Adrenal gland (tissue), 19 donors: ENCODE measurements at places on chromosomes 12 and 14. TPM values are rescaled to one million over a fixed set of nuclear protein-coding genes. Genes with fewer than 3 reads are reported as not detected.

SERPINA4 gene
- 0.31 TPM for total RNA-seq

KRT84 gene
- total RNA-seq: not detected

IPO8 gene
- 31.8 TPM for total RNA-seq

TAS2R7 gene
- total RNA-seq: not detected

DEPDC4 gene
- total RNA-seq: 1.5 TPM

EFCAB11 gene
- 8.8 TPM for total RNA-seq

RDH16 gene
- 0.43 TPM for total RNA-seq

PMEL gene
- 2.1 TPM for total RNA-seq

BCDIN3D gene
- 4.3 TPM for total RNA-seq

CD163 gene
- total RNA-seq: 57.4 TPM

GRCh38 chr12:54350743-54351142 is 13.5 kb downstream of the GPR84 start:
- no peak overlapping the region for H3K4me3 ChIP-seq
- H3K36me3 ChIP-seq: no peaks in the 10 kb centered on the region
- no peak overlapping the region for H3K27ac ChIP-seq
- no peaks in the 10 kb centered on the region for H3K27me3 ChIP-seq

- H3K4me3 ChIP-seq: no peak overlapping the region
- no peaks in the 10 kb centered on the region for H3K36me3 ChIP-seq
- DNase-seq: no peak
- H3K27me3 ChIP-seq: no peaks in the 10 kb centered on the region
Measured at GRCh38 chr12:86367137-86367536, 110.9 kb upstream of the MGAT4C start.

DNA sequence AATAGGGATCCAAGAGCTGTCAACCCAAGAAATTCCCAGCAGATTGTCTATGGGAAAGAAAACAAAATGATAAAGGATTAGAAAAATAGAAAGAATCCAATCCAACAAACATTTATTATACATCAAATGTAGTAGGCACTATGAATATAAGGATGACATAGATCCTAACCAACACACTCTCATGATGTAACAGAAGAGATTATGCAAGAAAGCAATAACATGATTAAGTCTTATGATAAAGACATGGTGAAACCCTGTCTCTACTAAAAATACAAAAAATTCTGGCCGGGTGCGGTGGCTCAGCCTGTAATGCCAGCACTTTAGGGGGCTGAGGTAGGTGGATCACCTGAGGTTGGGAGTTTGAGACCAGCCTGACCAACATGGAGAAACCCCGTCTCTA is 2.7 kb downstream of the MED6 start:
- no peaks in the 10 kb centered on the region for H3K27me3 ChIP-seq
- DNase-seq: no peak
- H3K27ac ChIP-seq: no peak overlapping the region
- peaks cover 37% of the 10 kb centered on the region for H3K36me3 ChIP-seq
- no peak overlapping the region for H3K4me3 ChIP-seq

DNA sequence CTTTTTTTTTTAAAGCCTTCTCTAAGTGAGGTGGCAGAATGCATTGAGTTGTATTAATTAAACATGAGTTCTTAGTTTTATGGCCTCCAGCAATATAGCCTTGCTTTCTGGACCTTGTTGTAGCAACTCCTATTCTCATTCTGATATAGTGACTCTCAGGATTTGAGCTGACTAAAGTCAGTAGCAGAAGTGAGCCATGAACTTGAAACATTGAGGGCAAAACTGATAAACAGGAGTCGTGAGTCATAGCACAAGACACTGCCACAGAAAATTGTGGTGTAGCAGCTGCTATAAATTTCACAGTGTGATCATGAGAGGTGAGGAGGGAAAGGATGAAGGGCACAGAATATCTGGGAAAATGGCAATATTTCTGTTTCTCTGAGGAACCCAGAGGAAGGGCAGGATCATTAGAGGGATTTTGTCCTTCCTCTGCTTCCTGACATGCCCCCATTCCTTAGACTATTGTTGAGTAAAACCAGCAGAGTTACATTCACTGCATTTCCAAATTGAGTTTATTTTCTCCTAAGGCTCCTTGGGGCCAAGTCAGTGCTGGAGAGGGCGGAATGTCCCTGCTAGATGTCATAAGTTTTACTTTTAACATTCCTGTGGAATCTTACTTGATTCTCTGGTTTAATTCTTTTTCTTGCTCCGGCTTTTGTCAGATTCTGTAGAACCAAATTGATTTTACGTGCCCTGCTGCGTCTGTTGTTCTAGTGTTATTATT is 7.5 kb downstream of the KLRG1 start:
- peak; percentile 54 for DNase-seq
- peak overlapping the region; percentile 21 for H3K27ac ChIP-seq
- H3K4me1 ChIP-seq: peaks cover 5% of the 10 kb centered on the region
- H3K27me3 ChIP-seq: no peaks in the 10 kb centered on the region

DNA sequence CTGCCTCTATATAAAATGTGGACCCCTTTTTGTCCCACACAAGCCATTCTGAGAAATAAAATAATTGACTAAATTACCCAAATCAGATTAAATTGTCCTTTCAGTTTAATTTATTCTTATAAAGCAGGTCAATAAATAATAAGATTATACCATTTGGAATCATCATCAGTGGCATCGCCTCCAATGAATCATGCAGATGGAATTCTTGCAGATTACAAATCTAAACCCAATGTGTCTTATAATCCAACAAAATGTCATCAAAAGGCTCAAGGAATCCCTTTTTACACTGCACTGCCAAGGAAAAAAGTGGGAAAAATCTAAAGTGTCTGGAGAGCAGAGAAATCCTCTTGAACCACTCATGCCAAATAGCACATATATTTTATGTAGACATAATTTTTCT is 138.2 kb upstream of the TSPAN8 start:
- DNase-seq: no peak
- H3K4me1 ChIP-seq: no peaks in the 10 kb centered on the region
- H3K27ac ChIP-seq: no peak overlapping the region
- no peaks in the 10 kb centered on the region for H3K36me3 ChIP-seq
- H3K27me3 ChIP-seq: no peaks in the 10 kb centered on the region

DNA sequence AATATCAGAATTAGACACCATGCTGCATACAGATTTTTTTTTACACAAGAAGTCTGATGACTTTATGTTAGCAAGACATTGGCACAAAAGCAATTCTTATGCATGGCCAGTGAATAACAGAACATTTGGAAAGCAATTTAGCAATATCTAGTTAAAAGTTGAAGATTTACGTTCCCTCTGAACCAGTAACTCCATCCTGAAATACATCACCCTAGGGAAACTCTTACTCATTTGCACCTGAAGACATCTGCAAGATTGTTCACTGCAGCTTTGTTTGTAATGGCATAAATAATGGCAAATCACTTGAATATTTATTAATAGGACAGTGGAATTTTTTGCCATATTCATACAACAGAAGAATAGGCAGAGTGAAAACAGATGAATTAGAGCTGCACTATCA is 670.0 kb upstream of the NOVA1 start:
- no peaks in the 10 kb centered on the region for H3K36me3 ChIP-seq
- DNase-seq: no peak
- no peaks in the 10 kb centered on the region for H3K4me1 ChIP-seq

- no peak overlapping the region for H3K27ac ChIP-seq
- DNase-seq: peak; percentile 6
- peaks cover 4% of the 10 kb centered on the region for H3K4me1 ChIP-seq
Measured at GRCh38 chr12:130716969-130717366, 869 bp upstream of the RIMBP2 start.

DNA sequence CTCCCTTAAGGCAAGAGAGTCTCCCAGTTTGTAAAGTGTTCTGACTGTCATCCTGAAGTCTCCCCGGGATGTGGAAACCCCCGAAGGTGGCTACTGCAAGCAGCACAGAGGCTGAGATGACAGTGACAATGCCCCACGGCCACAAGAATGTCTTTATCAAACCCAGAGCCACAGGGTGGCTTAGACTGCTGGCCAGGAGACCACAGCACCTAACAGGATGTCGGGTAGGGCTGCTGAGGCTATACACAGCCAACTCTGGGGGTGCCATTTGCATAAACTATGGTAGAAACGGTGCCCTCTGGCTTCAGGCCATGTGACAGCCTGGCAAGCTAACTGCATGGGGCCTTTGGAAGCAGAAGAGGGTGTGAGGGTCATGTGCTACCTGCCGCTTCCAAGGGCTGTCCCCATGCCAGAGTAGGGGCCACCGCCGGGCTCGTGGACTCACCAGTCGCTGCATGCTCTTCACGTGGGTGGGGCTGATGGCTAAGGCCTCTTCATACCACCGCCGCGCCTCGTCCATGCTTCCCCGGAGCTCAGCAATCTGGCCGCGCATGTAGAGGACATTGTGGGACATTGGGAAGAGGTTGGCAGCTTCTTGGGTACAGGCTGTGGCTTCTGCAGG is 180.9 kb downstream of the CALM1 start:
- no peak overlapping the region for H3K4me3 ChIP-seq
- no peaks in the 10 kb centered on the region for H3K27me3 ChIP-seq
- H3K27ac ChIP-seq: no peak overlapping the region
- H3K4me1 ChIP-seq: no peaks in the 10 kb centered on the region
- no peak for DNase-seq
- no peaks in the 10 kb centered on the region for H3K36me3 ChIP-seq

- H3K4me3 ChIP-seq: no peak overlapping the region
- H3K36me3 ChIP-seq: no peaks in the 10 kb centered on the region
- H3K27ac ChIP-seq: no peak overlapping the region
- DNase-seq: no peak
Measured at GRCh38 chr14:96676166-96676565, 121.0 kb upstream of the VRK1 start.

GRCh38 chr12:97127061-97127460 is 220.0 kb downstream of the NEDD1 start:
- H3K4me3 ChIP-seq: no peak overlapping the region
- H3K27me3 ChIP-seq: no peaks in the 10 kb centered on the region
- no peaks in the 10 kb centered on the region for H3K4me1 ChIP-seq
- no peak overlapping the region for H3K27ac ChIP-seq
- no peaks in the 10 kb centered on the region for H3K36me3 ChIP-seq

DNA sequence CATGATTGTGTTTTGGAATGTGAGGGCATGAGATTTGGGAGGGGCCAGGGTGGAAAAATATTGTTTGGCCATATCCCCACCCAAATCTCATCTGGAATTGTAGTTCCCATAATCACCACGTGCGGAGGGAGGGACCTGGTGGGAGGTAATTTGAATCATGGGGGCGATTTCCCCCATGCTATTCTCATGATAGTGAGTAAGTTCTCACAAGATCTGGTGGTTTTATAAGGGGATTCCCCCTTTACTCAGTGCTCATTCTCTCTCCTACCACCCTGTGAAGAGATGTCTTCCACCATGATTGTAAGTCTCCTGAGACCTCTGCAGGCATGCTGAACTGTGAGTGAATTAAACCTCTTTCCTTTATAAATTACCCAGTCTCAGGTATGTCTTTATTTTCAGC is 15.7 kb downstream of the OR10P1 start:
- H3K27me3 ChIP-seq: no peaks in the 10 kb centered on the region
- no peak overlapping the region for H3K27ac ChIP-seq
- no peaks in the 10 kb centered on the region for H3K36me3 ChIP-seq
- DNase-seq: no peak
- no peak overlapping the region for H3K4me3 ChIP-seq

GRCh38 chr12:39626033-39626814 is 6.6 kb upstream of the ABCD2 start:
- no peak overlapping the region for H3K4me3 ChIP-seq
- H3K27me3 ChIP-seq: no peaks in the 10 kb centered on the region
- H3K27ac ChIP-seq: no peak overlapping the region
- no peak for DNase-seq
- no peaks in the 10 kb centered on the region for H3K4me1 ChIP-seq

DNA sequence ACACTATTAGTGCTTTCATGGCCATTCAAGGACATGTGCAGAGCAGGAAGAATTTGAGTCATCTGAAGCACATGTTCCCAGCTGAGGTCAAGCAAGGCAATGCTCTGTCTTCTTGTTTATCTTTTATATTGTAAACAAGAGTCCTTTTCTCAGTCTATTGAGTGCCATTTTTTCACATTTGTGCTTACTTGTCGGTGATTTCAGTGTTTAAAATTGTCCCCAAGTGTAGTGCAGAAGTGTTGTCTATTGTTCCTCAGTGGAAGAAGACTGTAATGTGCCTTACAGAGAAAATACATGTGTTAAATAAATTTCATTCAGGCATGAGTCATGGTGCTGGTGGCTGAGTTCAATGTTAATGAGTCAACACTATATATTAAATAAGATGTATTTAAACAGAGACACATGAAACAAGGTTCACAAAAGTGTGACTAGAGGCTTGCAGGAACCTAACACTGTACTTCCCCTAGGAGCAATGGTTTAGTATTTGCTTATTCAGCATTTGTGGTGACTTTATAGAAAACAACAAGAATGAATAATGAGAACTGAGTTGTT is 391.1 kb downstream of the LRIG3 start:
- peak; percentile 38 for DNase-seq
- no peaks in the 10 kb centered on the region for H3K36me3 ChIP-seq
- H3K4me1 ChIP-seq: peaks cover 17% of the 10 kb centered on the region
- no peaks in the 10 kb centered on the region for H3K27me3 ChIP-seq
- H3K27ac ChIP-seq: no peak overlapping the region
- no peak overlapping the region for H3K4me3 ChIP-seq

- DNase-seq: peak; percentile 84
- H3K27me3 ChIP-seq: no peaks in the 10 kb centered on the region
- no peaks in the 10 kb centered on the region for H3K36me3 ChIP-seq
- H3K4me3 ChIP-seq: no peak overlapping the region
- H3K4me1 ChIP-seq: peaks cover 27% of the 10 kb centered on the region
Measured at GRCh38 chr12:98698603-98699463, 53.7 kb downstream of the APAF1 start.

DNA sequence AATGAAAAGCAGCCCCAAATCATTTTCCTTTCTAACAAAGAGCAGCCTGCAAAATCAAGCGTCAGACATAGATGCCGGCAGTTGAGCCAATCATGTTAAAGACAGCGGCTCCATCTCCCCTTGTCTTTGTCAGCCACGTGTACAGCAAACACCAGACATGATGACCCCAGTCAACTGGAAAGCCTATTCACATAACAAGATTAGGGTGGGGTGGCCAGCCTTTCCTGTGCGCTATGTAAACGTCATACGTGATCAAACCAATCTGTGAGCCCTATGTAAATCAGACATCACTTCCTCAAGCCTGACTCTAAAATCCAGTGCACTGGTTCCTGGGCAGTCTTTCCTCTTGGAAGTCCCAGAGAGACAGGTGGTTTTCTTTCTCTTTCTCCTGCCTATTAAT is 9.9 kb upstream of the FICD start:
- no peak for DNase-seq
- H3K36me3 ChIP-seq: no peaks in the 10 kb centered on the region
- H3K27me3 ChIP-seq: no peaks in the 10 kb centered on the region
- no peaks in the 10 kb centered on the region for H3K4me1 ChIP-seq
